Sigmoid colon (tissue), 7 donors: ENCODE measurements at places on chromosomes 4 and X. TPM values are rescaled to one million over a fixed set of nuclear protein-coding genes. Genes with fewer than 3 reads are reported as not detected.

The GRIA2 gene
- 0.71 TPM for total RNA-seq

The SPANXA1 gene
- not detected for total RNA-seq

The SCD5 gene
- total RNA-seq: 27.3 TPM

The DIPK2B gene
- 8.4 TPM for total RNA-seq

The CENPE gene
- total RNA-seq: 1.2 TPM

The HMGB3 gene
- 3.9 TPM for total RNA-seq

The HS3ST1 gene
- 0.68 TPM for total RNA-seq

The ARAF gene
- 30.3 TPM for total RNA-seq

The MANBA gene
- total RNA-seq: 25.3 TPM

The SOWAHB gene
- 0.28 TPM for total RNA-seq

The CNKSR2 gene
- 3.3 TPM for total RNA-seq

The FDCSP gene
- total RNA-seq: not detected

The PHKA1 gene
- total RNA-seq: 6.1 TPM

The MAGEA9B gene
- total RNA-seq: not detected

The TSC22D3 gene
- total RNA-seq: 519 TPM

The MFSD8 gene
- total RNA-seq: 54.2 TPM

The CACNA1F gene
- 0.16 TPM for total RNA-seq

The CABS1 gene
- total RNA-seq: not detected

The PDCL2 gene
- total RNA-seq: not detected

The TKTL2 gene
- not detected for total RNA-seq

The ODAPH gene
- total RNA-seq: not detected

The FAM149A gene
- total RNA-seq: 26.0 TPM

The F11 gene
- 0.14 TPM for total RNA-seq

The GAGE12H gene
- not detected for total RNA-seq

The MAMLD1 gene
- 1.6 TPM for total RNA-seq

The NDUFB11 gene
- total RNA-seq: 103 TPM

The APLN gene
- 0.36 TPM for total RNA-seq

The MTCP1 gene
- 3.9 TPM for total RNA-seq

The FGFBP1 gene
- 1.4 TPM for total RNA-seq

The SUPT20HL1 gene
- total RNA-seq: not detected

The PTPN13 gene
- total RNA-seq: 9.9 TPM

The INTS6L gene
- 10.5 TPM for total RNA-seq

The FAM53A gene
- 1.4 TPM for total RNA-seq

The CCDC149 gene
- 11.8 TPM for total RNA-seq

The ADH1B gene
- total RNA-seq: 583 TPM

The S100P gene
- total RNA-seq: 0.41 TPM

The SUPT20HL2 gene
- total RNA-seq: not detected

The TBX22 gene
- total RNA-seq: not detected

The FAM9B gene
- total RNA-seq: not detected

The LRIT3 gene
- total RNA-seq: not detected

The NSUN7 gene
- 3.6 TPM for total RNA-seq

The PORCN gene
- total RNA-seq: 12.8 TPM

The ZFP92 gene
- 2.1 TPM for total RNA-seq

The OTUD6A gene
- not detected for total RNA-seq

The TAF9B gene
- 45.3 TPM for total RNA-seq

The ARX gene
- total RNA-seq: not detected

The HERC5 gene
- 4.8 TPM for total RNA-seq

The NPY2R gene
- 0.28 TPM for total RNA-seq

The LONRF3 gene
- total RNA-seq: 14.4 TPM

The TCEAL7 gene
- 19.7 TPM for total RNA-seq

The LARP1B gene
- total RNA-seq: 22.1 TPM

The KIT gene
- 31.8 TPM for total RNA-seq

The MMRN1 gene
- total RNA-seq: 86.6 TPM

The FAM9A gene
- total RNA-seq: not detected

The CTAG1B gene
- total RNA-seq: not detected

The ACE2 gene
- not detected for total RNA-seq

The IRAK1 gene
- 40.4 TPM for total RNA-seq

The RAB9B gene
- 9.2 TPM for total RNA-seq
